ENCODE measurements at places on chromosomes 7 and 10.

- DNase-seq, result no peak
Measured at GRCh38 chr7:28225576-28225975, 45.0 kb upstream of the JAZF1 start.

- no peak for DNase-seq
Measured at GRCh38 chr10:12380999-12381398, 31.7 kb downstream of the CAMK1D start.

GRCh38 chr10:106947643-106948042, 216.9 kb downstream of the SORCS1 start:
- DNase-seq, result no peak

- DNase-seq, result no peak
Measured at GRCh38 chr7:43077732-43078391, 34.6 kb upstream of the HECW1 start.

GRCh38 chr10:44662051-44662450, 249.1 kb upstream of the TMEM72 start:
- DNase-seq, result no peak

GRCh38 chr10:98659951-98660350, 213.2 kb upstream of the HPS1 start:
- DNase-seq, result no peak

- no peak for DNase-seq
Measured at GRCh38 chr7:51160411-51160810, 156.2 kb downstream of the COBL start.

GRCh38 chr10:6045314-6045848, 16.8 kb downstream of the IL2RA start:
- no peak for DNase-seq

- DNase-seq, result no peak
Measured at GRCh38 chr7:121515229-121515628, 119.1 kb upstream of the FAM3C start.

- no peak for DNase-seq
Measured at GRCh38 chr7:93147363-93147762, 822 bp downstream of the SAMD9L start.

DNA sequence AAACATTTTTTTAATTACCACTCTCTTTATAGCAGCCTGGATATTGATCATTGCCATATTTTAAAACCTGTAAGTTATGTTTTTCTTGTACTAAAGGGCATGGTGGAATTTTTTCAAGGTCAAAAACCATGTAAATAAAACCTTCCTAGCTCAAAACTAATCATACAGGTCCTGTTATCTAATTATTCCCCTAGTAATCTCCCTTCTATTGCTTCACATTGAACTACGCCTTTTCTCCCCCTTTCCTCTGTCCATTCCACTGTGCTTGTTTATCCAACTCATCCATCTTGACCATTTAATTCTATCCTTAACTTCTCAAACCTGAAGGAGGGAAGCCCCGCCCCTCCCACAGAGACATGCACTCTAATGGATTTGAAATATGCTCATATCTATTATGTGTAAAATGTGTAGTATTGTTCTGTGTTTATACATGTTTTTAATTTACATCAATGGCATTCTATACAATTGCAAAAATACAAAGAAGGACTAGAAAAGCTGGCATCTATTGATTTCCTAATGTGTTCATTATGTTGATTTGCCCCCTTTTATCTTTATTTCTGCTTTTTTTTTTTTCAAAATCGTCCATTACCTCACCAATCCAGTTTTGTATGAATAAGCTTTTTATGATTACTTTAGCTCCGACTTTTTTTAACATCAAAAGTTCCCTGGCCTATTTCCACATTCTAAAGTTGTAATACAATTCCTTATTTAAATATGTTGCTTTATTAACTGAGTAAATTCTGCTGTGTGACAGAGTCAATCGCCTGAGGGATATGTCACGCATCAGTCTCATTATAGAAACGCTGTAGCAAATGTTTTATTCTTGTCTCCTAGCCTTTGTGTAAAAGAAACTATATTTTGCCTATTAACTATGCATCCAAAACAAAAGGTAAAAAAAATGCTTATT, 61.0 kb downstream of the MET start:
- no peak for DNase-seq

GRCh38 chr7:99375070-99375807, 709 bp downstream of the ARPC1B start:
- no peak for DNase-seq

- peak; percentile 33 for DNase-seq
Measured at GRCh38 chr10:25725917-25726716, 207.9 kb upstream of the MYO3A start.

DNA sequence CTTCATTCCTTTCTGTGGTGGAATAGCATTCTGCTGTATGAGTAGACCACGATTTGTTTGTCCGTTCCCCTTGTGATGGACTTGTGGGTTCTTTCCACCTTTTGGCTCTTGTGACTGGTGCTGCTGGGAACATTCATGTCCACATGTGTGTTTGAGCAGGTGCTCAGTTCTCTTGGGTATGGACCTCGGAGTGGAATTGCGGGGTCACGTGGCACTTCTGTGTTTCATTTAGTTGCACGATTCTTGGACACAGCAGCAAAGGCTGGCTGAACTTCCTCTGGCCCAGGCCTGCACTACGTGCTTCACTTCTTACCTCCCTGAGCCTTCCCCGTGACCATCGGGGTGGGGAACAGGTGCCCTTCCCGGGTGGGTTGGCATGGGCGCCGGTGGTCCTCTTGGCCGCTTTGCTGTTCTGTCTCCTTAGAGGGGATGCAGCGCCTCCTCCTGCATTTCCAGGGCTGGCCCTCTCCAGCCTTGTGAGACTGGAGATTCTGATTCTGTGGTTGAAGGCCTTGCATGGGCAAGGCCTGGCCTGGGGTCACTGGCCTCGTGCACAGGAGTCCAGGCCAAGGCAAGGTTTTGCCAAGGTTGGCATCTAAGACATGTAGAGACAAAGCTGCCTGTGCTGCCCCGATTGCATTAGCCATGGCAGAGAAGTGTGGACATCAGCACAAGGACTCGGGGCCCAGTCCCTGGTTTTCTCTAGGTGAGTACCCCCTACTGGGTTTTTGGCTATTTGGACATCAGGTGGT, 25.1 kb downstream of the DOCK1 start:
- no peak for DNase-seq

DNA sequence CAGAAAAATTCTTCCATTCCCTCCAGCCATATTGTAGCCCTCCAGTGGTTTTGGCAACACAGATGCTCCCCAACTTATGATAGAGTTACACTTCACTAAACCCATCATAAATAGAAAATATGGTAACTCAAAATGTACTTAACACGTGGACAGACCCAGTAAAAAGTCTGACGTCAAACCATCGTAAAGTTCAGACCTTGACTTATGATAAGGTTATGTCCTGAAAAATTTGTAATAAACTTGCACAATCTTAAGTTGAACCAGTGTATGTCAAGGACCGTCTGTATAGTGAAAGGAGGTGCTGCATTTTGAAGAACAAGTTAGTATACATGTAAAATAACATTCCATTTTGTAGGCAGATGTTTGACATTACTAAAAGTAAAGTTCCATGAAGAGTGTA, 142.8 kb downstream of the NSUN6 start:
- no peak for DNase-seq

- no peak for DNase-seq
Measured at GRCh38 chr10:13525663-13526062, 3.2 kb downstream of the BEND7 start.

DNA sequence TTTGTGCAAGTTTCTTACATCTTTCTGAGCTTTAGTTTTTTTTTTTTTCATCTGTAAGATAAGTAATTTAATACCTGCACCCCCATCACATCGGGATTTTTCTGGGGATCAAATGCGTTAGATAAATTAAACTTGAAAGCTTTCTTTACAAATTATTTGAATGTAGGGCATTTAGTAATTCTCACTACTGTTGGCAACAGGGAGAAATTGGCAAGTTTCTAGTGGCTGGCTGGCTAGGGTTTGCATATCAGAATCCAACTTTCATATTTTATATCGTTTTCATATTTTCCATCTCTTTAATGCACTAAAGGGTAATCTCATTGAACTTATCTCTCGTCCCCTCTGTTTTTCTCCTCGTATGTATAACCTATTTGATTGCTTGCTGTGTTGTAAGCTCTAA, 412.9 kb downstream of the GALNT17 start:
- no peak for DNase-seq

DNA sequence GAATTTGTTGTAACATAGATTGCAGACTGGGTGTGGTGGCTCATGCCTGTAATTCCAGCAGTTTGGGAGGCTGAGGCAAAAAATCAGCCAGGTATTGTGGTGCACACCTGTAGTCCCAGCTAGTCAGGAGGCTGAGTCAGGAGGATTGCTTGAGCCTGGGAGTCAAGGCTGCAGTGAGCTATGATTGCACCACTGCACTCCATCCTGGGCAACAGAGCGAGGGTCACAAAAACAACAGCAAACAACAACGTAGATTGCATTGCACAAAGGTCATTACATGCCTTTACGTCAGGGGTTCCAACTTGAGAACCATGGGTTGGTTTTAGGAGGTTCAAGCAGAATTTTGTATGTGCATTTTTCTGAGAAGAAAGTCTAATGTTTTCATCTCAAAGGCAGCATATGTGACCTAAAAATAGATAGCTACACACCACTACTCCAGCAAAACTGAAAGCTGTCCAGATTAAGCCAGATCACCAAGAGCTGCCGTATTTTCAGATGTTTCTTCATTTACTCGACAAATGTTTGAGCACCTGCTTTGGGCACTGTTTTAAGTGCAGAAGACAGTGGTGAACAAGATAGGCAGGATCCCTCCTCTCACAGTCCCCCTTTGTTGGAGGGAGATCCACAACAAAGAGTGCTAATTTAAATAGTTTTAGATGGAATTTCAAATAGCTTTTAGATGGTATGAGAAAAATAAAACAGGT, 28.3 kb upstream of the CYP26C1 start:
- DNase-seq, result no peak

GRCh38 chr7:117862378-117862777, 10.9 kb downstream of the CTTNBP2 start:
- DNase-seq, result no peak

DNA sequence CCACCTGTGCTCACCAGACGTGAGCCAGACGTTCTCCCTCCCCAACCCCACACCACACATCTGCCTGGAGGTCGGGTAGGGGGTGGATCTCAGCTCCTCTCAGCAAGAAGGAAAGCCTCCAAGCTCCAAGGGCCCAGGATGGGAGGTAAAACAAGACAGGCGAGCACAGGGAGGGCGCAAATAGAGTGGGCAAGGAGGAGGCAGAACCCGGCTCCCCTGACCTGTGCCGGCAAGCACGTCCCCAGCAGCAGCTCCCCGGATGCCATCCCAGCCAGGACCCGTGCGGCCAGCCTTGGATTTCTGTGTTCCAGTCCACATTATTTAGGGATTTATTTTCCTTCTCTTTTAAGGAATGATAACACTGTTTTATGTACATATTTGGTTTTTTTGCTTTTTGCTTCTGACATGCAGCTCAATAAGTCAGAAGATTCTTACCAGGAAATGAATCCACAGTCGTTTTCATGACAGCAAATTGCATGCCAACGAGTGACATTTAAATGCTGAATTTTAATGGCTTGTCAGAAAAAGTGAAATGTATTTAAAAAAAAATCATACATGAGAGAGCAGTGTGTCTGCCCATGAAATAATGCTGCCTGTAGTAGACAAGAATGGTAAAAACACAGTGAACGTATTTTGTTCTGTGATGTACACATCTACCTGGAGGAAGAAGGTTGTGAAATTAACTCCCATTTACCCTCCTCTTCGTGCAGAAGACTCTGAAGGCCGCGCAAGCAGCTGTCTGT, 276.5 kb downstream of the PTPRN2 start:
- DNase-seq, result no peak

- peak; percentile 36 for DNase-seq
Measured at GRCh38 chr10:97196223-97197029, 10.7 kb upstream of the SLIT1 start.

GRCh38 chr10:6514844-6515780, 65.0 kb downstream of the PRKCQ start:
- no peak for DNase-seq

DNA sequence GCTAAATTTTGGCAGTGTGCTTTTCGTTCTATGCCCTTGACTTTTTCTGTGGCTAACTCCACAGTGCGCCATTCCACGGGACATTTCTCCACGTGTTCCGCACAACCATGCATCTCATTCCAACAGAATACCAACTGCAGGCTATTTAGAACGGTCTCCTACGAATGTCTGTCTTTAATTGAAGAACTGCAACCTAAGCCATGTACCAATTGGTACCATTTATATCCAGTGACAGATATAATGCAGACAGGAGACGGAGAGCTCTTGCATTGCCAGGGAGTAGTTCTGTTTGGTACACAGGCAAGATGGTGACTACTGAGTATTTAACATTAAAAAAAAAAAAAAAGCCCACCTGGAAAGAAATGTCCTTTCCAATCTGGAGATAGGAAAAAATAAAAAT, 9.1 kb downstream of the SFMBT2 start:
- DNase-seq, result no peak

- no peak for DNase-seq
Measured at GRCh38 chr10:9596368-9596920, 1421.2 kb upstream of the CELF2 start.

DNA sequence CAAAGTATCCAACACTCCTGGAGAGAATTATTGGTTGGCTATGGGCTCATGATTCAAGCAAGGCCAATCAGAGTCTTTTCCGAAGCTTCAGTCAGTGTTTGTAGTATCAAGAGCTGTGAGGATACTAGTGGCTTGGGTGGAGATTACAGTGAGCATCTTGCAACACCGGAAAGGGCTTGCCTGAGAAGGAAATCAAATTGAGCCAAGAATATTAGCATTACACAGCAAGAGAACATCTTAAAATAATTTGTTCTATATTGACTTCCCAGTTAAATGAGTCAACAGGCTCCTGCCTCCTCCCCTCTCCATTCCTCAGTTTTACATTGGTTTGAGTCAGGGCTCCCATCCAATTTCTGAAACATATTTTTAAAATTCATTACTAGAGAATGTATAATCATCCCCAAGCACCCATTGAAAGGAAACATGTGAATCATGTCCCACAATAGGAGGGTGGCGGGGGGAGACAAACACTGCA, 127.4 kb downstream of the ELAPOR2 start:
- no peak for DNase-seq

- no peak for DNase-seq
Measured at GRCh38 chr10:128934492-128934891, 532.5 kb upstream of the MGMT start.

- DNase-seq, result no peak
Measured at GRCh38 chr7:45026984-45027773, 27.2 kb downstream of the CCM2 start.

Data from Panc1 (cell line).